CD14-positive monocyte (primary cell): ENCODE measurements at places on chromosomes 4 and X.

DNA sequence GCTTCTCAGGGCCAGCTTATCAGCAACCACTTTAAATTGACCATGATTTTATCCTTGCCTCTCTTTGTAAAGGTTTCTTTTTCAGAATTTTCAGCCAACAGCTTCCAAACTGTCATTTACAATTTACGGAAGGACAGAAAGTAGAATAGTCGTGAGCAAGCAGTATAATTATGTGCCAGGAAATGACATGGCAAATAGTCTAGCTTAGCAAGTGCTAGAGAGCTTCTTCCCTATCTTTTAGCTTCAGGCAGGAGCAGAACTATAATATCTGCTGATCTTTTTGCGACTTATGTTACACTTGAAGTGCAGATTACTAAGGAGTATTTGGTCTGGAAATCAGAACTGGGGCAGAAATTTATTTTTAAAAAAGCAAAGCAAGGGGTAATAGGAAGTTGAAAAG, 123.0 kb upstream of the AP1S2 start:
- peak; percentile 53 for DNase-seq

GRCh38 chr4:72918362-72918761, 151.2 kb downstream of the COX18 start:
- DNase-seq: no peak

DNA sequence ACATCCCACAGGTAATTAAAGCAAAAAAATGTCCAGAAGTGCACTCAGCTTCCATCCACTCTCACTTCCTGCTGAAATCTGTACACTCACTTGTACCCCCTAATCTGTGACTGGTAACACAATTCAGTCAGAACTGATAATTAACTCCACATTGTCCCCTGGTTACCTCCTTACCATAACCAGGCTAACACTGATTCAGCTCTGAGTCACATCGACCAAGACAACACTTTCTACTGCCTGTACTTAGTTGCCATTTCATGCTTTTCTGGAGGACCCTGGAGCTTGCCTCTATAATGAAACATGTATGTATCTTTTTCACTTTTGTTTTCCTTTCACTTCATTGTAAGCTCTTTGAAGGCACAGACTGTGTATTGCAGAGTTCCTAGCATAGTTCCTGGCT, 130.9 kb upstream of the GABRG1 start:
- no peak for DNase-seq

GRCh38 chr4:26809811-26810210, 50.8 kb upstream of the STIM2 start:
- DNase-seq: no peak

DNA sequence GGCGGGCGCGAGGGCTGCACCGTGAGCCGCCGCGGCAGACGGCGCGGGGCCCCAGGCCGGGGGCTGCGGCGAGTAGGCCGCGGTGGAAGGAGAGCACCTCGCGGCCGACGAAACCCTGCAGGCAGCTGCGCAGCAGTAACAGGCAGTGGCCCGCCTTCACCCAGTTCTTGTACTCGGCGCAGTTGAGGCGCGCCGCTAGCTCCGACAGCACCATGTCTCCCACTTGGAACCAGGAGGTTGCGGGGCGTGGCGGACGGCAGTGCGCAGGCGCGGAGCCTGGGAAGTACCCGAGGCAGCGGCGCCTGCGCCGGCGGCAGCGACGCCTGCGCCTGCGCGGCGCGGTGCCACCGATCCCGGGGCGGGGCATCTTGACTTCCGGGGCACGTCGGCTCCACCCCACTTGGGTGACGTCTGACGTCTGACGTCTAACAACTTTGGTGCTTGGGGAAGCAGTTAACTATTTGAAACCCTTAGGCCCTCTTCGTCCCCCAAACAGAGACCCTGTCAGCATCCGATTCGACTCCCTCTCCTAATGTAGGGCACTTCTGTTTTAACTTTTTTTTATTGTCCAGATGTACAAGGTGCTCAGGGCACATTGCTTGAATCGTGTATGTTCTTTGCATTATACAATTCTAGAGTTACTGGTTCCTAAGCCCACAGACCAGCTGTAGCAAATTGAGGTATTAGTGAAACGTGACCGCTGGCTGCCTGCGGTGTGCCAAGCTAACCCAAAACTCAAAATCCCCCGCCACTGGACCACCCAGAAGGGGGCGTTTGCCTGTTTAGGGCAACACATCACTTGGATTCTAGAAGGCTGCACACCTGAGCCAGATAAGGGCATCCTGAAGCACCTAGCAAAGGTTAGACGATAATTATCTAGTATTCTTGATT, at the start of gene CXorf38:
Gene CXorf38 (minus strand): TSS at position 255 of the 891 bp plus-strand sequence. CDS start 41 bp downstream, at position 214.
- DNase-seq: peak; percentile 91

DNA sequence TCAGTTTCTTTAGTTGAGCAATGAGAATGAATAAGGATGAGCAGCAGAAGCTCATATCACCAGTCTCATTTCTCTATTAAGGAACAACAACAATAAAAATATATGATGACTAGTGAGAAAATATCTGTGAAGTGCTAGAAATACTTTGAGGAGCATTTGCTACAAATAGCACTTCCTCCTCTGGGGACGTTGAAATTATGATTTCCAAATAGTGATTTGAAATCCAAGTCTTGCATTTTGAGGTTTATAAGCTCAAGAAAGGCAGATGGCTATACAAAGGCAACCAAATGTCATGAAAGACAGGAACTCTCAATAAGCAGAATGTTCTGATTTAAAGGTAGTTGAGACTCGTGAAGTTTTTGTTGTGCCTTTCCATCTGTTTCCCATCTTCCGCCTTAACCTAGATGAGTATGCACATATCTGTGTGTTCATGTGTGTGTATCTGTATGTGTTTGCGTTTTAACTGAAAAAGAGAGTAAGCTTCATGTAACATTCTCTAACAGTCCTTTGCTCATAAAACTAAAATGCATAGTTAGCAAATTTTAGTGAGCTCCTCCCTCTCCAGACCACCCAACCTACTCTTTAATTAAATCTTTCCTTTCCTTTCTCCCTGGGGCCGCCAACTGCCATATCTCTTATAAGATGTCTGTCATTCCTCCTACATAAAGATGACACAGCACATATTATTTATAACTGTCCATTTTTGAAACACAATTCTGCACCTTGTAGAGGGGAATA, 222.6 kb upstream of the RASGEF1B start:
- DNase-seq: peak; percentile 25

DNA sequence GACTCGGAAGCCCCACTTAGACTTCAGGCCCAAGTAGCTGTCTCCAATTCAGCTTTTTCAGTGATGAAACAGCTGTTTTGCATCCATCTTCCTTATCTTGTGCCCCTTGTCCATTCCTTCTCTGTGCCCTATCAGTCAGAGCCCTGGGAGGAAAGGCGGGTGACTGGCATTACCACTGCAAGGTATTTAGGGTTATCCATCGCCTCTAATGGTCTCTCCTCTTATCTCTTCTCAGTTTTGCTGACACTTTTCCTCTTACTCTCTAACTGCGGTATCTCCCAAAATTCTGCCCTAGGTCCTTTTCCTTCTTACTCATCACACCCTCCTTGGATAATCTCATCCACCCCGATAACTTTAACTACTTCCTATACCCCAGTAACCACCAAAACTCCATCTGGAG, 13.7 kb downstream of the GAB3 start:
- DNase-seq: no peak

DNA sequence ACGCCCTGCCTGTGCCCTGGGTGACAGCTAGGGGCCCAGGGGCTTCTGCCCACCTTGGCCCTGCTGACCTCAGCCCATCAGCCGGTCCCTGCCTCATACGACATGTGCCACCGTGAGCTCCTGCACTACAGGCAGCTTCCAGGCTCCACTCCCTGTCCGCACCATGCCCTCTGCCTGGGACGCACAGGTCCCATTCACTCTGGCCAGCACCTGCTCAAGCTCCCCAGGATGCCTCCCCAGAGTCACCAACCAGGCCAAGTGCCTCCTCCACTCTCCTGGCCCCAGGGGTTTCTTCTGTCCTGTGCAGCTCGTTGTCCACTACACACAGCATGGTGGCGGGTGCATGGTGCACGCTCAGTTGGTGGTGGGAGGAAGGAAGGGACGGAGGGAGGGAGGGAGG, 20.2 kb upstream of the MRFAP1 start:
- DNase-seq: no peak

- DNase-seq: no peak
These were observed 1.5 kb downstream of the STARD8 start for GRCh38 chrX:68648960-68649359.

- DNase-seq: peak; percentile 33
These were observed 1.7 kb upstream of the CNOT6L start for GRCh38 chr4:77820649-77821561.

GRCh38 chr4:133856731-133857355, 344.7 kb downstream of the PABPC4L start:
- DNase-seq: no peak

- peak; percentile 64 for DNase-seq
These were observed 249.2 kb upstream of the RPS6KA3 start for GRCh38 chrX:20515841-20516461.

GRCh38 chrX:13473442-13474163, 95.8 kb upstream of the EGFL6 start:
- DNase-seq: no peak

DNA sequence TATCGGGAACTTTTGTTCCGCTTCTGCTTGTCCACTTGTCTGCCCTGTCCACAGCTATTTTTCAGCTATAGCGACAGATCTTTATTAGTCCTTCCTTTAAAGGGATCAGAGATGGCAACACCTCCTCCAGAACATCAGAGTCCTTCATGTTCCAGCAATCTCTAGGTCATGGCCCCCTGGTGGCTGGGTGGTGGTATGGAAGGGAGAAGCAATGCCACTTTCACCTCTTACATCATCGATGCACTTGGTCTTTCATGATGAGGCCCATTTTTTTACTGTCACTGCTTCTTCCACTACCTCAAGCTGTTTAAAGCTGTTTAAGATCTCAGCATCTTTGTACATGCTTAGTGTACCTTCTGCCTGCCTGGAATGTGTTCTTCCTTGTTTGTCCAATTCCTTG, 106.7 kb downstream of the ARHGAP6 start:
- DNase-seq: peak; percentile 12

DNA sequence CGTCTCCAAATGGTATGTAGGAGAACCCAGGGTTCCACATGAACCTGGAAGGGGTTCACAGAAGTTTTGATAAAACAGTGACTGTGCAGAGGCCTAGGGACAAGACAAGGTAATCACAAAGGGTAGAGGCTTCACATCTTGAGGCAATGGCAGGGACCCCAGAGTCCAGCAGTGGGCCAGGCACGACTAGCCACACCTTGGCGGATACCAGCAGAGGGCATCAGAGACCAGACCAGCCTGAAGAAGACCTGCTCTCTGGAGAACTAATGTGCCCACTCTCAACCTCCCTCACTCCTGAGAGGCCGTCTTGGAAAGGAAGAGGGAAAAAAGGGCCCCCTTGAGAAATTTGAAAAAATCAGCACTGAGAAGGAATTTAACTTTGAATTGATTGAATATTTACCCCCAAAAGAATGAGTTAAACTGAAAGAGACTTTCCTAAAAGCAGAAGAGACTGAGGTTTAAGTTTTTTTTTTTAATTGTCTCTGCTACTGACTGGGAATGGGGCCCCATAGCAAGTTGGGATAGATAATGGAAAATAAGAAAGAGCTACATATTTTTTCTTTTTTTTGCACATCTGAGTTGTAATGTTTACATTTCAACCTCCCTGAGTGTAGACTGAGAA, 243.8 kb upstream of the JADE1 start:
- DNase-seq: no peak

GRCh38 chr4:89411539-89412309, 104.1 kb upstream of the GPRIN3 start:
- DNase-seq: no peak

GRCh38 chr4:150280081-150280895, 202.0 kb downstream of the DCLK2 start:
- peak; percentile 36 for DNase-seq

DNA sequence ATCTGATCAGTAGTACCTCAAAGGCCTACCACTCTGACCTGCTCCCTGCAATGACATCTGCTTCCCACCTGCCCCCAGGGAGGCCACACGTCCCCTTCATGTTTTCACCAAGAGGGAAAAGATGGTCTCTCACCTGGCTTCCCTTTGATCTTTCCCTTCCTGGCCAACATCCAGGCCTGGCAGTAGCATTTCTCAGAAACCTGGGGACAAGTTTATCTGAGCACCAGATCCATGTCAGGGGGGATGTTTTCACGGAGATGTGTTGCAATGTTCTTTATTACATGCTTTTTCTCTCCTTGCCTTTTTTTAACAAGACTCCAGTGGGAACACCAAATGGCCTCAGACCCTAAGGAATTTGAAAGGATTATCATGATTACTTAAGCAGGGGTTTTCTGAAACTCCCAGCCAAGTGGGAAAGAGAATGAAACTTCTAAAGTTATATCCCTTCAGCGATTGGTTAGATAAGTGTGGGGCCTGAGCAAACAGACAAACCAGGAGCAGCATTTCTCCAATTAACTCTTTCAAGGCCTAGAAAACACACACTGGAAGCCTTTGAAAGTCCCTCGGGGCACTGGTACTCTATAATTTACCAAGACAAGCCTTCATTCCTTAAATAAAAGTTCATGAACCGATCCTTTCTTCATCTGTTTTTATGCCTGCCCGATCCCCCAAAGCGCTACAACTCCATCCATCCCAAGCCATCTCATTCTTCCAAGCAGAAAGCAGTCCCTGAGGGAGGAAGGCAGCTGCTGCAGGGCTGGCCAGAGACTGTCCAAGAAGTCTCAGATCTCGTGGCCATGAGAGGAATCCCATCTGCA, 94.1 kb downstream of the BCOR start:
- no peak for DNase-seq

DNA sequence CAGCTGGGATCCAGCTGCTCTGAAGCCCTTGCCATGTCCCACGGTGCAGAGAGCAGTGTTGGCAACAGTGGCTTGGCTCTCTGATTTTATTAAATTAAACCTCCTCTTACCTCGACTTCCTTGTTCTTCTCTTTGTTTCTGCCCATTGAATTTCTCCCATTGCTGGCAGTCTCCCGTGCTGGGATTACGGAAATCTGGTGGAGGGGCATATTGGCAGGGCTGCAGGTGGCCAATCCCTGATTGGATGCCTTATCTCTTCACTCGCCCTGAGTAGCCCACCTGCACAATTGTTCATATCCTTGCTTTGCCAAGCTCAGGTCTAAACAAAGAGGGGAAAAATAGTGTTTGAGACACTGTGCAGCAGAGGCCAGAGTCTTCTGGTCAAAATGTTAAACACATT, 493.9 kb downstream of the TMA16 start:
- no peak for DNase-seq

DNA sequence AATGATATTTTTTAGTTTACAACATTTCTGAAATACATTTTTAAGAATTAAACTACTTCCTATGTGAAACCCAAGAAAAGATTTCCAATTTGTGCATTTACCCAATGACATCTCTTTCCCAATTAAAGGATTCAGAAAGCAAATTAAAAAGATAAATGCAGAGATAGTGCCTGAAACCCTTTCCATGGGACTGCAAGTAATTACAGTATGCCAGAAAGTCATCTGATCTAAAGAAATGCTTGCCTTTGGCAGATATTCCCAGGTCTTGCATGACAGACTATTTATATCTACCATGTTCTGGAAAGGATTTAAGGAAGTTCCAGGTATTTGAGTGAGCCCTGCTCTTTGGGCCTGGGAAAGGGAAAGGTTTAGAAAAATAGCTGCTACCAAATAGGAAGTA, 41.6 kb upstream of the CXorf38 start:
- no peak for DNase-seq

GRCh38 chr4:176814770-176815169, 22.0 kb upstream of the VEGFC start:
- DNase-seq: no peak

GRCh38 chr4:155972098-155972497, 18.4 kb upstream of the CTSO start:
- DNase-seq: no peak
